Activated CD8-positive, alpha-beta memory T cell treated with anti-CD3 and anti-CD28 coated beads, Interleukin-2, amount 50 U/mL, for 4 hours (primary cell): ENCODE measurements at places on chromosomes 11 and 22.

GRCh38 chr11:60762851-60763691 lies 6.4 kb downstream of the MS4A15 start:
- DNase-seq, result no peak

DNA sequence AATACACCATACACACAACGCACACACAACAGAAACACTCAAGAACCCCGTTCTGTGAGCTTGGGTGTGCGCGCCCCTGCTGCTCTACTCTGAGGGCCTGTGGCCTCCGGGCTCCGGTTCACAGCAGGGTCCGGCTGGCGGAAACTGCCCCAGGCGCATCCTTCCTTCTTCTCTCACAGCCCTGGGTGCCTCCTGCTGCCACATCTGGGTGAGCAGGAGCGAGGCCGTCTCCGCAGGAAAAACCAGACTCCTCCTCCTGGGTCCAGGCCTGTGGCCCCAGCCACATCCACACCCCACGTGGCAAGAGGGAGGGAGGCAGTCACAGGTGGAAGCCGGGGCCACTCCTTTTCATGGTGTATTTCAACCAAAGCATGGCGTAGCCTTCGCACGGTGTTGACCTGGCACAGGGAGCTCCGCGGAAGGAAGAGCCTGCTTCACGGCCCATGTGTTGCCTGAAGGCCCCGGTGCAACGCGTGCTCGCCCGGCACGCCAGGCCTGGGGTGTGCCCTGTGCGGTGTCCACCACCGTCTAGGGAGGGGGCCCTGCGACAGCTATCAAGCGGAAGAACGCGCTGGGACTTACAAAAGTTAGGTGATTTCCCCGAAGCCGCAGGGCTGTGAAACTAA lies 1502.7 kb downstream of the TBC1D22A start:
- no peak for DNase-seq

DNA sequence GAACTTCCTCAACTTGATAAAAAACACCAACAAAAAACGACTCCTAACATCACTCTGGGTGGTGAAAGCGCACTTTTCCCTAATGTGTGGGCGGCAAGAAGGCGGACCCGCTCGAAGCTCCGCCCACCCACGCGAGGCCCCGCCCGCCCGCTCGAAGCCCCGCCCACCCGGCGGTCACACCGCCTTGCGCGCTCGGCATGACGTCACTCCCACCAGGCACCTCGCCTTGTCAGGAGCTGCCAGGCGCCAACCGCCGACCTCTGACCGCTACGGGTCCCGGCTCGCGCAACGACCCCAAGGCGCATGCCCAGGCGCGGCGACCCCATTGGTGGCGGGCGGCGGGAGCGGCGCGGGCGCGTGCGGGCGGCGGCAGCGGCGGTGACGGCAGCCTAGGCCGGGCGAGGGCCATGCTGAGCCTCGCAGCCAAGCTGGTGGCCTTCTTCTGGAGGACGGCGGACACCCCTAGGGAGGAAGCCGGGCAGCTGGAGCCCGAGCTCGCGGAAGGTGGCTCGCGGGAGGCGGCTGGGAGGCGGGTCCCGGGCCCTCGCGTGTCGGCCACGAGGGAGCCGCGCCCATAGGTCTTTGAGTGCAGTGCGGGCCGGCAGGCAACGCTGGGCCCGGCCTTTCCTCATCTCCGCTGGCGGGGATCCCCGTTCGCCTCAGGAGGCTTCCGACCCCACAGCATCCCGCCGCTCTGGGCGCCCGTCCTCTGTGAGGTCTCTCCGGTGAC lies at the start of gene MOV10L1:
Gene MOV10L1, plus strand, starts transcription at position 325 of the 730 bp plus-strand sequence. Its CDS starts 83 bp downstream, at position 408.
- no peak for DNase-seq

- no peak for DNase-seq
Measured at GRCh38 chr22:46039535-46039934, 62.6 kb upstream of the WNT7B start.

GRCh38 chr11:2558397-2558796 lies 113.6 kb downstream of the KCNQ1 start:
- no peak for DNase-seq

- no peak for DNase-seq
Measured at GRCh38 chr11:63592975-63593395, 21.2 kb downstream of the PLAAT3 start.
